ENCODE measurements at places on chromosomes 3 and 15. TPM values are rescaled to one million over a fixed set of nuclear protein-coding genes. Genes with fewer than 3 reads are reported as not detected.

Gene SPINT1
- 252 TPM for polyA plus RNA-seq

Gene GABRR3
- polyA plus RNA-seq: not detected

Gene GABRB3
- polyA plus RNA-seq: 1.8 TPM

DNA sequence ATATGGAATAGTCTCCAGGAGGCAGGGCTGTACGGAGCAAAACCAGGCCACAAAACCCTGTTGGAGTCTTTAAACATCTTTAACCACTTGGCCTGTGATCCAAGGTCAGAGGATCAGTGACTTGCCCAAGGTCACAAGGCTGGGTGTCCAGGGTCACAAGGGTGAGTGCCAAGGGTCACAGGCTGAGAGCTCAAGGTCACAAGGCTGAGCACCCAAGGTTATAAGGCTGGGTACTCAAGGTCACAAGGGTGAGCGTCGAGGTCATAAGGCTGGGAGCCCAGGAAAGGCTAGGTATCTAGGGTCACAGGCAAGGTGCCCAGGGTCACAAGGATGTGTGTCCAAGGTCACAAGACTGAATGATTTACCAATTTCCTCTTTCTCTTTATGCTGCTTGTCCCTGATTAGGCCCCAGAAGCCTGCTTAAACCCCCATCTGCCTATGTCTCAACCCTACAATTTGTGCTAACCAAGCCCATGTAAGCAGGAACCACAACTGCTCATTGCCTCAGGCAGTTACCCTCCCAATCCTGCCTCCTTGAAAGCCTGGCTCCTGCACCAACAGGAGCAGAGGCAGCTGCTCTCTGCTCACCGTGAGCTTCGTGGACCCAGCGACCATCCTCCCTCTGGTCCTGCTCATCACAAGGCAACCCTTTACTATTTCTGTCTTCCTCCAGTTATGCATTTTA lies 51.5 kb downstream of the MGLL start:
- DNase-seq: no peak

DNA sequence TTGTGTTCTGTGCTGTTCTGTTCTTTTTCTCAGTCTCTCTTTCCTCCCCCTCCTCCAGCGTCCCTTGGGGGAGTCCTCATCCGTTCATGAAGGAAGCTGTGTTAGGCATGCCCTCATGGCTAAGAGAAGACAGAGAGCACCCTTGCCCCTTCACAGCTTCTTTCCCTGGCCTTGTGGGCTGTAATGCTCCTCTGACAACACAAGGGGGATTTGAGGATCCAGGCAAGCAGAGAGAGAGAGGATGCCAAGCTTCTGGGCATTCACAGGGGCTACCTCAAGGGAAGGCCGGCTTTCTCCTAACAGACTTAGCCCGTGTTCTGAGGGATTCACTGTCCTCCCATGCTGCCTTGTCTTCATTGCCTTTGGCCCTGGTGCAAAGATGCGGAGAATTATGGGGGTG lies 389.5 kb downstream of the LRTM1 start:
- DNase-seq: no peak

DNA sequence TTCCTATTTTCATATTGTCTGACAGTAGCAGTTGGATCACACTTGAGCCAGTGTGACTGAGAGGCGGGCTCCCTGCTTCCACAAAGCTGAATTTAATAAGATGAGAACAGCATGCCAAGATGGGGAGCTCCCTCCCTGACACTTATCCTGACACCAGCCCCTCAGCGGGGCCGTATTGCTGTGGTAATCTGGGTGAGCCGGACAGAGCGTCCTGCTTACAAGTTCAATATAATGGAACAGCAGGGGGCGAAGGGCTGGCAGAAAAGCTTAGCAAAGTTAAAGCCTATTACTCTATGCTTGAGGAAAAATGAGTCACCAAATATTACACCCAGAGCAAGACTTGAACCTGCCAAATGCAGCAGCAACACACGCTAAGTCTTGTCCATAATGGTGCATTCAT lies 163.8 kb upstream of the CMC1 start:
- DNase-seq: no peak

GRCh38 chr3:134901461-134901860 lies 106.4 kb downstream of the EPHB1 start:
- no peak for DNase-seq

DNA sequence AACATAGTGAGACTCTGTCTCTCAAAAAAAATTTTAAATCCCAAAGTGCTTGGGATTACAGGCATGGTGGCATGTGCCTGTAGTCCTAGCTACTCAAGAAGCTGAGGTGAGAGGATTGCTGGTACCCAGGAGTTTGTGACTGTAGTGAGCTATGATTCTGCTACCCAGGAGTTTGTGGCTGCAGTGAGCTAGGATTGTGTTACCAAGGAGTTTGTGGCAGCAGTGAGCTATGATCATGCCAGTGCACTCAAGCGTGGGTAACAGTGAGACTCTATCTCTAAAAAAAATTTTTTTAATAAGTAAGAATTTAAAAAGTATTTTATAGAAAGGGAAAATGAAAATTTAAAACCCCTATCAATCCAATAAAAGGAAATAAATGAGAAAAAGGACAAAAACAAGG lies 69.5 kb downstream of the FAIM start:
- DNase-seq: no peak

GRCh38 chr15:71962537-71962936 lies 152.2 kb downstream of the NR2E3 start:
- DNase-seq: no peak

DNA sequence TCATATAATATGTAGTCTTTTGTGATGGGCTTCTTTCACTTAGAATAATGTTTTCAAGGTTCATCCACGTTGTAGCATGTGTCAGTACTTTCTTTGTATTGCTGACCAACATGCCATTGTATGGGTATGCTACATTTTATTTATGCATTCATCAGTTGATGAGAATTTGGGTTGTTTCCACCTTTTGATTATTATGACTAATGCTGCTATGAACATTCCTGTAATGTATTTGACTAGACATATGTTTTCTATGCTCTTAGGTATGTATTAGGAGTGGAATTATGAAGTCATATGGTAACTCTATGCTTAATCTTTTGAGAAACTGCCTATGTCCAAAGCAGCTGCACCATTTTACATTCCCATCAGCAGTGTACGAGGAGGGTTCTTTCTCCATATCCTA lies 3.2 kb upstream of the PODXL2 start:
- no peak for DNase-seq

- DNase-seq: no peak
Measured at GRCh38 chr3:56519641-56520040, 37.3 kb upstream of the CCDC66 start.

GRCh38 chr3:62727536-62727935 lies 147.7 kb downstream of the CADPS start:
- DNase-seq: no peak
